Activated gamma-delta T cell treated with Interleukin-2 at 50 U/mL for 16 hours (primary cell): ENCODE measurements at places on chromosomes 2 and 18.
A peak's percentile ranks its signal among the peaks of the same experiment; 100 is the strongest.

DNA sequence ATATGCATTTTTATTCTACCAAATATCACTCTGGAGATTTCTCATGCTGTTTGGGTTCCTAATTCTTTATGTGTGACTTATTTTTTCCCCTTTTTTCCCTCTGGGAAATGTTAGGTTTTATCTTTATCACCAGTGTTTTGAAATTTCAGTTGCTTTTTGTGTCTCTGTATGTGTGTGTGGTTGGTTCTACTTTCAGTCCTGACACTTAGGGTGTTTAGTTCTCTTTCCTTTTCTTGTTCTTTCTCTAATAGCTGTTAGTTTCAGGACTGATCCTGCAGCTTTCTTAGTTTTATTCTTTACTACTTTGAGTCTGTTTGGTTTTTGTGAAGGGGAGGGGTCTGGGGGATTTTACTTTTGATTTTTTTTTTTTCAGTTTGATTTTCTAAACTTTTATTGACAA, 23.1 kb downstream of the PPM1B start:
- DNase-seq: no peak

DNA sequence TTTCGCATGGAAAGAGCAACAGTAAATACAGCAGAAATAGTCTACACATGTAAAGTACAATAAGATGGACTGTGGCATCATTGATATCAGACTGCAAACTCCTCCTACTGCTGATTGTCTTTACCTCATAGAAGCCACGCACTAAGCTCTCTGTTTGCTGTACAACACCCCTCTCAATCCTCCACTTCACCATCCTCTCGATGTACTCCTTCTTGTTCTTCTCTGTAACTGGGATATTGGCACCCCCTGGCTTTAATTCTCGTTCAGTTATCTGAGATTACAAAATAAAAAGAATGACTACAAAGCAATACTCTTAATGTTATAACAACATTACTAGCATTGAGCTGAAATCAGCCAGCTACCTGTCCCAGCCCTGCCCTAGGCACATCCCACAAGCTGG, 49.3 kb upstream of the STK17B start:
- DNase-seq: no peak

GRCh38 chr2:221822416-221822815, 250.3 kb upstream of the EPHA4 start:
- DNase-seq: no peak

DNA sequence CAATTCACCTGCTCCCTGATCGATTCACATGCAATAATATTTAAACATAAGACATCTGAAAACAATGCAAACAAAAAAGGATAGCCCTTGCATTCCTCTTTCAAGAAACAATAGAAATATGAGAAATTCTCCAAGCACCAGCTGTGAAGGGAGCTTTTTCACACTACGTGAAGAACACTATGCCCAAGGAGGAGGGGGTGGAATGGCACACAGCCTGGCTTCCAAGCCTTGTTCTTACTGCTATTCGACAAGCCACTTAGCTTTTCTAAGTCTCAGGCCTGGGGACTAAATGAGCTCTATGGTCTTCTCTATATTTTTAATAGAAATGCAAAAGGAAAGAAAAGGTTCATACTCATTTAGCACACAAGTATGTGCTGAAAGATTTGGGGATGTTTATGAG, 92.2 kb upstream of the CHRNA1 start:
- no peak for DNase-seq

GRCh38 chr2:233407771-233408181, 53.5 kb downstream of the DGKD start:
- DNase-seq: no peak

- DNase-seq: no peak
Measured at GRCh38 chr2:70887208-70887549, 48.5 kb upstream of the ATP6V1B1 start.

GRCh38 chr2:152924722-152925121, 206.3 kb downstream of the ARL6IP6 start:
- no peak for DNase-seq

DNA sequence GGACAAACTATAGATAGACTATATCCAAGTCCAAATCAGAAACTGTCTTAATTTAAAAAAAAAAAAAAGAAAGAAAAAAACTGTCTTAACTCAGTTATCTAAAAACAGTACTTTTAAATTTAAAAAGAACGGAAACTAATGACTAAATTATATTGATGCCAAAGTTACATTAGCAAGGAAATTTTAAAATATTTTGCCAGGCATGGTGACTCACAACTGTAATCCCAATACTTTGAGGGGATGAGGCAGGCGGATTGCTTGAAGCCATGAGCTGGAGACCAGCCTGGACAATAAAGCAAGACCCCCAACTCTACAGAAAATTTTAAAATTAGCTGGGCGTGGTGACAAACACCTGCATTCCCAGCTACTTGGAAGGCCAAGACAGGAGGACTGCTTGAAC, 30.9 kb downstream of the MEMO1 start:
- no peak for DNase-seq

GRCh38 chr2:233437439-233437955, 83.2 kb downstream of the DGKD start:
- DNase-seq: no peak

- DNase-seq: no peak
Measured at GRCh38 chr2:32289165-32289999, 11.7 kb downstream of the YIPF4 start.

DNA sequence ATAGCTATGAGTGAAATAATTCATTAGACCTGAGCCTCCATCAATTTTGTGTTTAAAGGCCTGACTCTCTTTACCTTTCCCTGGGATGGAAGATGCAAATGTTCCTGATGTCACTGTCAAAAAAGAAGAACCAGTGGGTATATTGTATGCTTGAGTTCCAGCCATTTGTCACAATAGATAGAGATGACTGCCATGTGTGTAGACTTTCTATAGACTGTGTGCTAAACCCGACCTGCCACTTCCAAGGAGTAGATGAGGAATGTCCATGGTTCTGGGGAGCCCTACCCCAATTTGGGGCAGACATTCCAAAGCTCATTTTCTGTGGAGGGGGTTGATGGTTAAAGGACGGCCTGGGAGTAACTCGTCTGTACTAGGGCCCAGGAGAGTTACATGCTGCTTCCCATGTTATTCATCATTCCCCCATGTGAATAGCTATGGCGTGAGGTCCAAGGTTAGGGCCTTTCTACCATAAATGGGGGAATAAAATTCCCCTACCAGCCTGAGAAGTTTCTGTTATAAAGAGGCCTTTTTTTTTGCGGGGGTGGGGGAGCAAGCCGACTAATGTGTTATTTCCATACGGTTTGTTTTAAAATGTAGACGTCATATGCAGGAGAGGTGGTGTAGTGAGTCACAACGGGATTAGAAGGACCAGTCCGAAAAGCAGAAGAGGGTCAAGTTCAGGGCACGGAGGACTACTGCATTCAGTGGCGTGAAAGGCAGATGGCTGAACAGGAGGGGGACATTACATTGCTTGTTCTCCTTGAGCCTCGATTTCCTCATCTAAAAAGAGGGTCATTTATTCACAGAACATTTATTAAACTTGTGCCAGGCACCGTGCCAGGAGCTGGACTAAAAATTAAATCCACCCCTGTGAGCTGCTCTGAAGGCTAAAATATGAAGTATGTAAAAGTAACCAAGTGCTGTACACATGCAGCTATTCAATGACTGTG, 24.0 kb downstream of the IL1B start:
- DNase-seq: no peak

GRCh38 chr18:4369705-4370104, 85.4 kb downstream of the DLGAP1 start:
- DNase-seq: no peak

DNA sequence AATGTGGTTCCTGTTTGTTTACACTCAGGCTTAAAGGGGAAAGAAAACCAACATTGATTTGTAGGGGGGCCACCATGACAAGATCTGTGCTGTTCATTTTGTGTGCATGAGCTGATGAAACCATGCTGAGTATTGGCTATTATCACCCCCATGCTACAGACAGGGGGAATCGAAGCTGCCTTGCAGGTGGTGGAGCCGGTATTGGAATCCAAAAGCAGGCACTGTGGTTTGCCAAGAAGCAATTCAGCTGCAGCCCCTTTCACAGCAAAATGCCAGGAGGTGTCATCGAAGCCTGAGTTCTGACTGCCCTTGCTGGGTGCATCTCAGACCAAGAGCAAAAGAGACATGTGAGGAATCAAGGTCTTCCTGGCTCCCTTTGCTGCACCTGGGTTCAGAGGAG, 221.9 kb downstream of the UXS1 start:
- no peak for DNase-seq

DNA sequence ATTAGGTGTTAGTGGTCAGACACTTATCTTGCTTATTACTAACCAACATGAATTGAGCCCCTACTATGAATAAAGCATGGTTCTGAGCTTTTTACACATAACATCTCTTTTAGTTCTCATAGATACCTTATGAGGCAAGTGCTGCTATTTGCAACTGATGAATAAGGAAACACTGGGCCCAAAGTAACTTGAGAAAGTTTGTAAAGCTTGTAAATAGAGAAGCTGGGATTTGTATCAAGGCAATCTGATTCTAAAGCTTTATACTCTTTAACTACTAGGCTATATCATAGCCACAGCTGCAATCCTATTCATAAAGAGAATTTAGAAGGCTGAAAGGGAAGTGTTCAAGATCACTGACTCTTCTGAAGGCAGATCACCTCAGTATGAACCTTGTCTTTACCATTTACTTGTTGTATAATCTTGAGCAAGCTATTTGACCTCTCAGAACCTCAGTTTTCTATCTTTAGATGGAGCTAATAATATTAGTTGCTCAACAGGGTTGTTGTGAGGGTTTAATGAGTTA, 60.4 kb downstream of the ABCB11 start:
- DNase-seq: no peak

- no peak for DNase-seq
Measured at GRCh38 chr2:1306014-1306686, 107.1 kb upstream of the TPO start.

DNA sequence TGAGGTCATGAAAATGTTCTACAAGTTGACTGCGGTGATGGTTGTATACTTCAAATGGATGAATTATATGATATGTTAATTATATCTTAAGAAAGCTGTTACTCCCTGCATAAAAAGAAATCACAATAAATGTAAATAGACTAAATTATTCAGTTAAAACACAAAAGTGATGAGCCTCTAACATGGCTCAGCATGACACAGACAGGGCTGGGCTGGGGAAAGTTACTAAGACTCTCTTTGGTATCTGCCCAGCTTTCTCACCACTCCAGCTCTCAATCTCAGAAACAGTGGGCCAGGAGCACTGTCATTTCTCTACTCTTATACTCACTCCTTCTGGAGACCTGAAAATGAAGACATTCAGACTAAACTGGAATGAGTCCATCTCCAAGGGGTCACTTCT, 3.5 kb downstream of the CYP27C1 start:
- DNase-seq: no peak

- DNase-seq: no peak
Measured at GRCh38 chr2:20573620-20574422, 77.1 kb downstream of the HS1BP3 start.

DNA sequence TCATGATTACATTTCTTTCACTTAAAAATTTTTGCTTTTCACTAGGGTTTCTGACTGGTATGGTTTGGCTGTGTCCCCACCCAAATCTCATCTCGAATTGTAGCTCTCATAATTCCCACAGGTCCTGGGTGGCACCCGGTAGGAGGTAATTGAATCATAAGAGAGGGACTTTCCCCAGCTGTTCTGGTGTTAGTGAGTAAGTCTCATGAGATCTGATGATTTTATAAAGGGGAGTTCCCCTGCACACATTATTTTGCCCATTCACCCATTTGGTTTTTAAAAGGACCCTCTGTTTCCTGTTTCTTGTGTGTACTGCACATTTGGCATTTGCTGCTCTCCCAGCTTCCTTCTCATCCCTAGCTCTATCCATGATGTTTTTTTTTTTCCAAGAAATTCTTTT, 27.8 kb upstream of the NETO1 start:
- DNase-seq: no peak

- DNase-seq: no peak
Measured at GRCh38 chr2:187581125-187581896, 27.1 kb upstream of the TFPI start.

- no peak for DNase-seq
Measured at GRCh38 chr2:148888003-148888501, 13.0 kb downstream of the KIF5C start.

GRCh38 chr2:196944570-196944969, 18.1 kb upstream of the PGAP1 start:
- DNase-seq: no peak

DNA sequence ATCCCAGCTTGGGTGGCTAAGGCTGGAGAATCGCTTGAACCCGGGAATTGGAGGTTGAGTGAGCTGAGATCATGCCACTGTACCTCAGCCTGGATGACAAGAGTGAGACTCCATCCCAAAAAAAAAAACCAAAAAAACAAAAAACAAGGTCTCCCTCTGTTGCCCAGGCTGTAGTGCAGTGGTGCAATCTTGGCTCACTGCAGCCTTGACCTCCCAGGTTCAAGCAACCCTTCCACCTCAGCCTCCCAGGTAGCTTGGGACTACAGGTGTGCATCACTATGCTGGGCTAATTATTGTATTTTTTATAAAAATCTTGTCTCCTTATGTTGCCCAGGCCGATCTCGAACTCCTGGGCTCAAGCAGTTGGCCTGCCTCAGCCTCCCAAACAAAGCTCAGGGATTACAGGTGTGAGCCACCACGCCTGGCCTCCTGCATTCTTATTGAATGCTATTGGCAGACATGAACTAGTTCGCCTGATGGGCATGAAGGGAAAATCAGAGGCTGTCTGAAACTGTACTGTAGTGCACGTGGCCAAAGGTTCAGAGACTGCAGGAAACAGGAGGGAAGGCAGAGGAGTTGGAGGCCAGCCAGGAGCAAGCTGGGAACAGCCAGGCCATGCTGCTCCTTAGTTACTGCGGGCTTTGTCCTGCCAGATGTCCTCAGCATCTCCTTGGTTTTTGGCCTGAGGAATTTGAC, 16.0 kb upstream of the ASXL2 start:
- DNase-seq: no peak

DNA sequence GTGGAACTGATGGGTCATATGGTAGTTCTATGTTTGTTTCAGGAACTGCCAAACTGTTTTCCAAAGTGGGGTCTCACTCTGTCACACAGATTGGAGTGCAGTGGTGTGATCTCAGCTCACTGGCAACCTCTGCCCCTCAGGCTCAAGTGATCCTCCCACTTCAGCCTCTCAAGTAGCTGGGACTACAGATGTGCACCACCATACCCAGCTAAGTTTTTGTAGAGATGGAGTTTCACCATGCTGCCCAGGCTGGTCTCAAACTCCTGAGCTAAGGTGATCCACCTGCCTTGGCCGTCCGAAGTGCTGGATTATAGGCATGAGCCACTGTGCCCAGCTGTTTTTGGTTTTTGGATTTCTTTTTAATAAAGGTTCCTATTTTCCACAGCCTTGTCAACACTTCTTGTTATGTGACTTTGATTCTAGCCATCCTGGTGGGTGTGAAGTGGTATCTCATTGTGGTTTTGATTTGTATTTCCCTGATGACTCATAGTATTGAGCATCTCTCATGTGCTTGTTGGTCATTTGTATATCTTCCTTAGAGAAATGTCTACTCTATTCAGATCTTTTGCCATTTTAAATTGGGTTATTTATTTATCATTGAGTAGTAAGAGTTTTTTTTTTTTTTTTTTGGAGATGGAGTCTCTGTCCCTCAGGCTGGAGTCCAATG, 22.8 kb downstream of the NPC1 start:
- DNase-seq: peak; percentile 31
